ENCODE measurements at places on chromosomes 6 and 20.

- DNase-seq = no peak
Measured at GRCh38 chr6:80173411-80173810, 66.9 kb downstream of the BCKDHB start.

- DNase-seq = no peak
Measured at GRCh38 chr6:161361529-161361928, 87.7 kb upstream of the AGPAT4 start.

- no peak for DNase-seq
Measured at GRCh38 chr20:36167902-36168503, 13.5 kb downstream of the EPB41L1 start.

- no peak for DNase-seq
Measured at GRCh38 chr20:14902432-14903089, 565.1 kb upstream of the FLRT3 start.

GRCh38 chr6:91288741-91289140 lies 701.9 kb upstream of the MAP3K7 start:
- DNase-seq = no peak

GRCh38 chr6:128754658-128755256 lies 128.2 kb upstream of the LAMA2 start:
- DNase-seq = no peak

DNA sequence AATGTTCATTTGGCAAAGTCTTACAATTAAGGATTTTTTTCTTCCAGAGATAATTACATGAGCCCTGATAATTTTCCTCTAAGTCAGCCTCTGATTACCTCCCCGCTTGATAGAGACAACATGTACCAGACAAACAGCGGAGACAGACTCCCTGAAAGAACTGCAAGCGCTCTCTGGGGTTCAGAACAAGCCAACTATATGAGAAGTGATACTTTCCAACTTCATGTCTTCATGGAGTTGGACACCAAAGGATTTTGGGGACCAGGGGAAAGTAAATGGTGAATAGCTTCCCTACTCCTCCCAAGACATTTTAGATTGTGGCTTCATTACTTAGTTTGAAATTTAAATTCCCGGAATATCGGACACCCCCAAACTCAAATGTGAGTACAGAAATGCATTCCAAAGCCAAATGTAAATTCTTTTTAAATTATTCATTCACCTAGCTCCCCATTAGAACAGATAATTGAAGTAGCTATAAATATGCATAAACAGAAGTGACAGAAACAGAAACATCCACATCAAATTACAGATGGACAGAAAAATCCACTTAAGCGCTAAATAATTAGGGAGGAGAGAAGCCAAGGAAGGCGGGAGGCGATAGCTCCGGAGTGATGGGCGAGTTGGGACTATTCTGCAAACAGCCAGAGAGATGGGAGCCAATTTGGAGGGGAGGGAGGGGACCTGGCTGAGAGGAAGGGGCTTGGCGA lies 129.7 kb upstream of the AKAP12 start:
- no peak for DNase-seq

GRCh38 chr6:2554651-2555260 lies 196.0 kb downstream of the MYLK4 start:
- no peak for DNase-seq

DNA sequence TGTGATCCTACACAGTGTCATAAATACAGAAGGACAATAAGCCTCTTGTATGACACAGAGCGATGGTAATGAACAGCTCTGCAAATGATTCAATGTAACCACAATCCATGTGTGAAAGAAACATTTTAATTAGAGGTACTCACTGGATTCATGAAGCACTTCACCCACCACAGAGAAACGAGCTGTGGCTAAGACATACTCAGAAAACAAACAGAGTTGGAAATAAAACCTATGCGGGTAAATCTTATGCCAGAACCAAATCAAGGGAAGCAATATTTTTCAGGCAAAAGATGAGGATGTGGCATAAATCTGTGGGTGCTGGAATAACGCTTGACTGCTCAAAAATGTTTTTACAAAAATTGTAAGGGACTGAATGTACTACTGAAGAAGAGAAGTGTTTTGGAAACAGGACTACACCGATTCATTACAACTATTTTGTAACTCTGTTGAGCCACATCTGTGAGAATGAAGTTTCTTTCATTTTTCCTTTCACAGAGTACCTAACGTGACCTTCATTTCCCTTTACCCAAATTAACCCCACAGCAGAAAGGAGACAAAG lies 112.1 kb downstream of the WDR27 start:
- DNase-seq = no peak

DNA sequence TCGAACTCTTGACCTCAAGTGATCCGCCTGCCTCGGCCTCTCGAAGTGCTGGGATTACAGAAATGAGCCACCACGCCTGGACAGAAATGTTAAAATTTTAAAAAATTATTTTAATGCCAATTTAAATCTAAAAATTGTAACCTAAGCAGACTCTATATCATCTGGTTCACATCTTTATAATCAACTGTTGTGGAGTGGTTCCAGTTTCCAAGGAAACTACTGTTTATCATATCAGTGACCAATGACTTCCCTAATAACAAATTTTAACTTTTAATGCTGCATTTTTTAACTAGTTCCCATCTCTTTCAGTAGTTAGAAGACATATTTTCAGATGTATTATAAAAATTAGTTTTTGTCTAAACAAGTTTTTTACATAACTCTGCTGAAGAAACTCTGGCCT lies 5.2 kb upstream of the BTN3A2 start:
- DNase-seq = no peak

DNA sequence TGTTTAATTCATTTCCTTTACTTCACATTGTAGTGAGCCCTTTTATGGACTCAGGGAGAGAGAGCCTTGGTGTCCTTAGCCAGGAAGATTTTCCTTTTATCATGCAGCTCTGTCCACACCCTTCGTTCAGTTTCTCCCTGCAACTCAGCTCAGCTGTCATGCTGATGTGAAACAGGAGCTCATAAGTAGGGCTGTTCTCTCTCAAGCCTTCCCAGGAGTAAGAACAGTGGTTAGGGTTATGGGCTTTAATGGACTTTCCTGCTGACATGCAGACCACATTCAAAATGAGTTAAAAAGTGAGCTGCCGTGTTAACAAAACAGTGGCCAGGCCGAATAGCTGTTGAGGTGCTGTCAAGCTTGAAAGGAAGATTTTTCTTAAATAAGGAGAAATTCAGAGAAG lies 104.1 kb downstream of the BCKDHB start:
- DNase-seq = no peak

GRCh38 chr6:74282143-74282689 lies 586.2 kb downstream of the CD109 start:
- DNase-seq = no peak

DNA sequence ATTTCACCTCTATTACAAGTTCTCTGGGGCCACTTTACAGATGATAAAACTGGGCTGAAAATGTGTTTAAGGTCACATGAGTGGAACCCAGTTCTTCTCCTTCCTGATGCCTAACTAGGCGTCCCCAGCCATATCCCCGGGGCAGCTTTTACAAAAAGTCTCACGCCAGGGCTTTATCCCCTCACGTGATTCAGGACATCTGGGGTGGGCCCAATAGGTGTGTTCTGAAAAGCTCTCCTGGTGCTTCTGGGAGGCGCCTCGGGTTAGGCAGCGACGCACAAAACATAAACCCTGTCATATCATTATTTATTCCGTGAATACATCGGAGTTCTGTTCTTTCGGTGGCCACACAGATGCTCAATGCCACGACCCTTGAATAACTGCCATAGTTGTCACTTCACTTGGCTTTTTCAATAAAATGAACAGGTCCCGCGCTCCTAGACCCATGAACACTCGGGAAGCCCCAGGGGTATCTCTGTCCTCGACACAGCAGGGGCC lies 32.1 kb downstream of the SF3B5 start:
- no peak for DNase-seq

GRCh38 chr6:119163006-119163405 lies 84.5 kb upstream of the FAM184A start:
- DNase-seq = no peak

GRCh38 chr20:14632906-14633305 lies 295.5 kb upstream of the FLRT3 start:
- DNase-seq = no peak

DNA sequence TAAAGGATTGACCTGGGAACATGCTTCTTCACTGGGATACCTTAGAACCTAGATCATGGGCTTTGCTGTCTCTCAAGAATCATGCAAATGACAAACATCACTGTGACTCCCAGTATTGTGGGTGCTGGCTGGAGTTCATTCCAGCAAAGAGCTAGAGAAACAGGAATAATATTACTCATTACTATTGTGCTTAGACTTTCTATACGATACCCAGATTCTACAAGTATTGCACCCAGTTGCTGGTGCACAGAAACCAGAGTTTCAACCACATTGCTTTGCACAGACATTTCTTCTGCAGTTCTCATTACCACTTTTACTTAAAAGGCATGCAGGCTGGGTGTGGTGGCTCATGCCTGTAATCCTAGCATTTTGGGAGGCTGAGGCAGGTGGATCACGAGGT lies 220.4 kb upstream of the ZNF217 start:
- DNase-seq = no peak

- DNase-seq = no peak
Measured at GRCh38 chr6:21080221-21080620, 513.3 kb upstream of the SOX4 start.

DNA sequence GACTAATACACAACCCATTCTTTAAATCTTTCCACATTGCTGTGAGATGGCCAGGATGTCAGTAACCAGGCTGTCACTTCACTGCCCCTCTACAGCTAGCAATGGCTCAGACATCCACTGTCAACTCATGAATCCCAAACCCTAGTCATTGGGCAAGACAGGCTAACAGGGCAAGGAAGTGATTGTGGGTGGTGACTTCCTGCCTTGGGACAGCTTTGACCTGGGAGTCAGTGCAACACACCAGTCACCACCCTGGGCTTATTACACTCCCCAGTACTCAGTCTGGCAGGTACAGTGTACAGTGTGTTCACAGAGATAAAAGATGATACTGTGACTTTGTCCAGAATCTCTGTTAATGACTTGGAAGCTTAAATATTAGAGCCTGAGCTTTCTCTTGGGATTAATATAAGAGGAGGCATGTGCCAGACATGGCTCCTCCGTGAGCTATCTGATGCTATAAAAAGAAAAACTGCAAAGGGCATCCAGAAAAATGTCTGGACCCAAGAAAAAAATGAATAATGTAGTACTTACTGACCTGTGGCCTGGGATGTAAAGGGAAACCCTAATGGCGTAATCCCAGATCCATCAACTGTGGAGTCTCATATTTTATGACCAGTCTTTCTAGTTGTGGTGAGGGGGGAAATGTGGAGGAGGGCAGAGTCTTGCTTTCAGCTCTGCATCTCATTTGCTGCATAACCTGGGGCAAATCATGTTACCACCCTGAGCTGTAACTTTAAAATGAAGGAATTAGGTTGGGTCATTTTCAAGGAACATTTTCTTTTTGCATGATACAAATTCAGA lies 244.4 kb downstream of the SLC24A3 start:
- DNase-seq = no peak

DNA sequence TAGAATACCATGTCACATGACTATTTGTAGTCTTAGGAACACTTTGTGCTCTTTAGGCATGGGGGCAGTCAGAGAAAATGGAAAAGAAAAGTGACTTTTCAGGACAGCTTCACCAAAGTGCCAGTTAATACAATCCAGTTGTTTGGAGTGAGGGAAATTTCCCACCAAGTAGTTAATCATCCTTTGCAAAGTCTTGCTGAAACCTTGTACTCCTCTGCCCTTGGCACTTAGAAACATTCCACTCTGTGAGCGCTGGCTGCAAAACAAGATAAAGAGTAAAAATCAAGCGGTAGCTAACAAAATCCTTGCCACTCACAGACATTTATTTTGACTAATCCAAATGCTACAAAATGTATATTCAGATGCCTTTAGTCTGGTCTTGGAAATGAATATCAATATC lies 229.2 kb upstream of the HSF2 start:
- no peak for DNase-seq

DNA sequence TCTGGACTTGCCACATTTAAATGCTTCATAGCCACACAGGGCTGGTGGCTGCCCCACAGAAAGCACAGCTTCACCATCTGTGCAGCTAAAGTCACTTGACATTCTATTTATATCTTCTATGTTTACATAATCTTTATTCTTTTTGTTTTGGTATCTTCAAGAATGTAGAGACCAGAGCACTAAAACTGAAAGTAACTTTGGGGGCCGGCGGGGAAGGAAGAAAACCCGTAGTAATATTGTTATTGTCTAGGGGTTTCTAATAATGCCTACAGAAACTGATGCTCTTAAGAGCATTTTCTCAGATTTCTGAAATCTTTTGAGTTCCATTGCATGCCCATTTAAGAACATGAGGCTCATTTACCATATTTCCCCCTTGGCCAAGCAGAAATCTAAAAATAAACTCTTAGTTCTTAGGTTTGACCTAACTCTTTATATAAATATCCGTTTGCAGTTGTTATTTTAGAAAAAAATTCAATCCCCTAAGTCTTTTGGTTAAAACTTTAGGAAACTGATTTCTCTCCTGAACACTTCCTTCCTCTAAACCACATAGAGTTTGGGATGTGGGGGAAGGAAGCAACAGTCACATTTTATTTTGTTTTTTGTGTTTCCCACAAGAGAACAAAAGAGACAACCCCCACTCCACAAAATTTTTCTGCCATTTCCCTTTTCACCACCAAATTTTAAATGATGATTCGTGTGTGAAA lies 207.6 kb downstream of the OGFRL1 start:
- DNase-seq = no peak

- DNase-seq = no peak
Measured at GRCh38 chr20:37205794-37206193, 26.4 kb upstream of the MROH8 start.

- DNase-seq = no peak
Measured at GRCh38 chr20:32080783-32081182, 28.7 kb upstream of the TM9SF4 start.

DNA sequence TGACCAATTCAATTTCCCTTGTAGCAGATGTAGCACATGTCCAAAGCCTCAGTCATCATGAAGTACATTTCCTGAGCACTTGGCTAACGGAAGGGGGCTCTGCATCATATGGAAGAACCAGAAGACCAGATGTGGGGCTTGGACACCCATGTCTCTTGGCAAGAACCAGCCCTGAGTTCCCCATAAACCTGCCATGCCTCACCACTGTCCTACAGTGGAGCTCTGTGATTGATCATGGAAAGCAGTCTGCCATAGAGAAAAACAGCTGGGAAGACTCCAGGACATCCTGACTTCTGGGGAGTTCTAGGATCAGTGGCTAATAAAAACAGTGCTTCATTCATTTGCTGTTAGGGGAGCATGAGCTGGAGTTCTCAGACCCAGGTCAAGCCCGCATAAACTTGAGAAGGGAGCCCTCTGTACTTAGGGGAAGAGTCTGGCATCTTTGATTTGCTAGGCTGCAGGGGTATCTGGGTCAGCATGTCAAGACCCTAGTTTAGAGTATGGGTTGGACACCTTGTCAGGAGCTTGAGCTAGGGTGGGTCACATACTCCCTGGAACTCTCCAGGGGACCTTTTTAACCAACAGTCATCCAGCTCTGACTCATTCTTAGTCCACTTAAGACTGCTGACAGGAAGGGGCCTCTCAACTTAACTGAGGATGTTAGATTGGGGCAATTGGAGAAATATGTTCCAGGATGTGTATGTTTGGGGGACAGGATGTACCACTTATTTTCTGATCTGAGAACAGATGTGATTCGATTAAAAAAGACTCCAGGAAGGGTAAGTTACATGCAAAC lies 26.3 kb upstream of the TRAM2 start:
- no peak for DNase-seq

GRCh38 chr6:100134703-100135102 lies 140.7 kb upstream of the MCHR2 start:
- DNase-seq = no peak

- DNase-seq = no peak
Measured at GRCh38 chr6:8441452-8441851, 6.1 kb upstream of the SLC35B3 start.

All from AG04449 (cell line).